ENCODE measurements at places on chromosomes 4 and X.

GRCh38 chr4:15438939-15439524 lies 11.2 kb downstream of the C1QTNF7 start:
- DNase-seq = no peak

DNA sequence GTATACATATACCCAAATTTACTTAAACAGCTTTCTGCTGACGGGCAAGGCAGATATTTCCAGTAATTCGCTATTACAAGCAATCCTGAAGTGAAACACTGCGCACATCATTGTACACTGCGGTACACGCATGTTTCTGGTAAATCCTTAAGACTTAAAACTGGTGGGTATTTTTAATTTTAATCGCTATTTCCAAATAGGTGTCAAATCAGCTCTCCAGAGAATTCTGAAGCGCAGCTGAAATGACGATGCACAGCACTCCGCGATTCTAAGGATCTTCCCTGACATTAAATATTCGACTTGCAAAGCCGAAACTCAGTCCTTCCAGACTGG lies 361 bp downstream of the TMEM128 start:
- DNase-seq = peak; percentile 18

- DNase-seq = no peak
Measured at GRCh38 chrX:71935476-71935875, 24.8 kb downstream of the NHSL2 start.

DNA sequence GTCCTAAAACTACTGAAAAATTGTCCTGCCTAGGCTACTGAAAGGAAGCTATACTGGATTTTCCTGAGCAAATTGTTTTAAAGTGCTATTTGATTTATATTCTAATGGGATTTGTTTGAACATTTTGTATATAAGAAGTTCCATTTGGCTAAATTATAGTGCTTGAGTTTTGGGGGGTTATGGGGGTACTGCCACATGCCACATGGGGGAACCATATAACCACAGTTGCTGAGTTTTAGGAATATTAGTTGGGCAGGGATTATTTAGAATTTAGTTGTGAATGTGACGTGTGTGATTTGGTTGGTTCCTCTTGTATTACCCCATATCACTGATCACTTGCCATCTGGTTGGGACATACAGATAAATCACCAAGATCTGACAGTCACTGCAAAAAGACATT lies 224.5 kb upstream of the TAPT1 start:
- no peak for DNase-seq

DNA sequence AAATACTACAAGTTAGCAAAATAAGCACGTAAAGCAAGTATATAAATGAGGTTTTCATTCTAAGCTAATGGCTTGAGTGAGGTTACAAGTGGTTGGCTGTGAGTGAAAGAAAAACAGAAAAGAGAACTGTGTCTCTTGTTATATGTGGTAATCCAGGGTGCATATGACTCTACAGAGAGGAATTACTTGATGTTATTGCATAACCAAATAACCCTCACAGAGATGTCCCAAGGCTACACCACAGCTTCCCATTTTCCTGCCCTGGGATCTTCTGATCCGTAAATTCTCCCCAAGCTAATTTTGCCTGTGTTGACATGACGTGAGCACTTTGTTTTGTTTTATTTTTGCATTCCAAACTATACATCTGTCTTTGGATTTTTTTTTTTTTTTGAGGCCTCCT lies 470.0 kb upstream of the INTU start:
- DNase-seq = no peak

DNA sequence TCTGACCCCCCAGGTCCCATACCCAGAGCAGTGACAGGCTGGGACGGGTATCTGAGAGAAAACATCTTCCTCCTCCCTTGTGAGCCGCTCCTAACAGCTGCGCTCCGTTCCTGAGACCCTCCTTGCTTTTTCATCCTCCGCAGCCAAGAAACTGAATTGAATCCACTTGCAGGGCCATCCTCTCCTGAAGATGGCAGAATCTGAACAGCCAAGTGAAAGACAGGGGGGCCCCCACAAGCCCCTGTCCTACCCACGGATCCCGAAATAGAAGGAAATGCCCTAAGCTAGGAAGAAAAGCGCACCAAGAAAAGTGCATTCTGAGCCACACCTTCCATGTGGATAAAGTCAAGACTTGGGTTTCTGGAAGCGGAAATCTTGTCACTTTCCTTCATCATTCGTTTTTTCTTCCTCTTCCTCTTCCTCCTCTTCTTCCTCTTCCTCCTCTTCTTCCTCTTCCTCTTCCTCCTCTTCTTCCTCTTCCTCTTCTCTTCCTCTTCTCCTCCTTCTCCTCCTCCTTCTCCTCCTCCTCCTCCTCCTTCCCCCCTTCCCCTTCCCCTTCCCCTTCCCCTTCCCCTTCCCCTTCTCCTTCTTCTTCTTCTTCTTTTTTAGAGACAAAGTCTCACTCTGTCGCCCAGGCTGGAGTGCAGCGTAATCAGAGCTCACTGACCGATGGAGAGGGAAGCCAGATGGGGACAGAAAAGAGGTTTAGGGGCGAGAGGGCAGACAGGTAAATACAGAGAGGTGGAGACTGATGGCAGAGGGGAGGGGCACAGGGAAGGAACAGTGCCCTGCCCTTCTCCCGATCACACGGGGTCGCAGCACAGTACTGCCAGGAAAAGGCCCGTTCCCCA lies 86.0 kb upstream of the WWC2 start:
- no peak for DNase-seq

DNA sequence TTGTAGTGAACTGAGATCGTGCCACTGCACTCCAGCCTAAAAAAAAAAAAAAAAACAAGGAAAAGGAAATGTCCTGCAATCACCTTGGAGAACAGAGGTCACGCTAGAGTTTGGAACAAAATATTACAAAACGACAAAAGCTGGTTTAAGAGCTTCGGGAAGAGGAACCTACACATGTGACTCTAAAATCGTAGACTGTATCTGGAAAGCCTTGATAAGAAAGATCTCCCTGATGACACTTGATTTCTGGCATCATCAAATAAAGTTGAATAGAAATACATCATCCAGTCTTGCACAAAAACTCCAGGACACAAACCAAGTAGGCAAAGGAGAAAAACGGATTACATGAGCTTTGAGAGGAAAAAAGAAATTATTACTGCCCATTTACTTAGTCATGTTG lies 31.1 kb upstream of the DOCK11 start:
- DNase-seq = no peak

DNA sequence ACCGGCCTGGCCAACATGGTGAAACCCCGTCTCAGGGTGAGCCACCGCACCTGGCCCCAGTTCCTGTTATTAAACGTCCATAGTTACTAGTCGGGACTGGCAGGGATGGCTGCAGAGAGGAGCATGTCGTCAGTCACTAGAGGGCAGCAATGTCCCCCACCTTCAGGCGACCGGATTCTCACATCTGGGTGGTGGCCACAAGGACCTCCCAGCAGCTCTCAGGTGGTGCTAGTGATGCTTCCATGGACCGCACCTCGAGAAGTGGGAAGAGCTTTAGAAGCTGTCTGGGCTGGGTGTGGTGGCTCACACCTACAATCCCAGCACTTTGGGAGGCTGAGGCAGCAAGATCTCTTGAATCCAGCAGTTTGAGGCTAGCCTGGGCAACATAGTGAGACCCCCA lies 13.3 kb upstream of the IL3RA start:
- no peak for DNase-seq

Data from NCI-H1694 (cell line).